Fibroblast of skin of right biceps (primary cell): ENCODE measurements at places on chromosomes 5 and 9.

- DNase-seq: no peak
These were observed 74.7 kb upstream of the UNC5A start for GRCh38 chr5:176735383-176736265.

GRCh38 chr9:93897075-93897970 lies 57.8 kb downstream of the BARX1 start:
- DNase-seq: no peak

- no peak for DNase-seq
These were observed 11.3 kb upstream of the DIPK1B start for GRCh38 chr9:136700959-136701667.

- peak; percentile 40 for DNase-seq
These were observed 73.9 kb downstream of the CSNK1G3 start for GRCh38 chr5:123585871-123586270.

DNA sequence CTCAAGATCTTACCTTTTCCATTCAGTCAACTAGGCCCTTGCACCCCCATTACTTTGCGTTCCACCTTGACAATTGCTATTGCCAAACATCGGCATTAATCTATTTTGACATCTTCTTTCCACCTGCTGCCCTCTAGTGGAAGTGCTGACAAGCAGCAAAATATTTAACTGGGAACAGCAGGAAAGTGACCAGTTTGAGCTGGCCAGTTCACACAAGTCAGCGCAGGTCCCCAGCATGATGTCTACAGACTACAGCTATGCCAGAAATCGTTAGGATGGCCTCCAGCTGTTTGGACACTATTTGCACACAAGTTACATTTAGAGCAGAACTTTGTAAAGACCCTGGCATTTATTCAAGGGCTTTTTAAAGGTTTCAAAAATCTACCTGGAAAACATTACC lies 160.1 kb downstream of the GHR start:
- peak; percentile 47 for DNase-seq

GRCh38 chr9:32394381-32395049 lies 10.1 kb downstream of the ACO1 start:
- peak; percentile 16 for DNase-seq

DNA sequence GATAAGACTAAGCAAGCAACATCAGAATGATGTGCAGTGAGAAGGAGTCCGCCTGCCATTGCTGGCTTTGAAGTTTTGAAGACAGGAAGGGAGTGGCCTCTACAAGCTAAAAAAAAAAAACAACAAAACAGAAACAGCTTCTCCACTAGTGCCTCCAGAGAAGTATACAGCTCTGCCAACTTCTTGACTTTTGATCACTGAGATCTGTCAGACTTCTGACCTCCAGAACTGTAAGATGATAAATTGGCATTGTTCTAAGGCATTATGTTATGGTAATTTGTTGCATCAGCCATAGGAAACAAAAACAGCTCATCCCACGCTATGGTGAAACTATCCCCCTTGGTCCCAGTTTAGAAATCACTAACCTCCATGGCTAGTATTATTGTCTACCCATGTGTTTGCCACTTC lies 131.0 kb upstream of the VCAN start:
- DNase-seq: no peak

DNA sequence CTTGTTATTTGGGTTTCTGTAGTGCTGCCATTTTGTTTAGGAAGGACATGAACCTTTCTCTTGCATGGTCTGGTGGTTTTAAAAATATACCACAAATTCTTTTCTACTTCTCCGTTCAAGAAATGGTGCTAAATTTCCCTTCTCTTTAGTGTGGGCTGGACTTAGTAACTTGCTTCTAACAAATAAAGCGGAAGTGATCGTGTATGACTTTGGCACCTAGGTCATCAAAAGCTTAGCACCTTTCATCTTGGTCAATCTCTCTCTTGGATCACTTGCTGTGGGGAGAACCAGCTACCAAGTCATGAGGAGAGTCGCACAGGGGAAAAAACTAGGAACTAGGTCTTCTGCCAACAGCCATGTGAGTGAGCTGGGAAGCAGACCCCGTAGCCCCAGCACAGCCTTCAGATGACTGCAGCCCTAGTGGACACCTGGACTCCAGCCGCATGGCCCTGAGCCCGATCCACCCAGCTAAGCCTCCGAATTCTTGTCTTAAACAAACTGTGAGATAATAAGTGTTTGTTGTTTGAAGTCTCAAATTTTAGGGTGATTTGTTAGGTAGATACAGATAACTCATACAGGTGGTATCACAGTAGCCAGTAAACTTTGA lies 87.7 kb upstream of the CKMT2 start:
- DNase-seq: no peak

GRCh38 chr9:81108391-81108790 lies 581.0 kb downstream of the TLE1 start:
- DNase-seq: peak; percentile 6

DNA sequence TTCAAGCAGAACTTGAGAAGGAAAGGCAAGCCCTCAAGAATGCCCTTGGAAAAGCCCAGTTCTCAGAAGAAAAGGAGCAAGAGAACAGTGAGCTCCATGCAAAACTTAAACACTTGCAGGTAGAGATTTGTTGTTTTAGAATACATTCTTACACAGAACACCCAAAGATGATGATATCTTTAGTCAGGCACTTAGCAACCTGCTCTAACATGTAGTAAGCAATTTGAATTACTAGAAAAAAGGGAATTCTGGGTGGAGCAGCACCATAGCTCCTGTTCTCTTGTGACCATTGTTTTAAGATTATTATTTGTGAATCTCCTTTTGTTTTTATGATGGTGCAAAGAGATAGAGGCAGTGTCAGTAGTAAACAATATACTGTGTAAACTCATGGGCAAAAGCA lies 63.1 kb downstream of the RAB14 start:
- DNase-seq: no peak

- DNase-seq: peak; percentile 35
These were observed 103.5 kb upstream of the ARRDC3 start for GRCh38 chr5:91486638-91487037.

- no peak for DNase-seq
These were observed 15.4 kb downstream of the CEMIP2 start for GRCh38 chr9:71752928-71753327.

GRCh38 chr9:14348373-14349145 lies 34.6 kb upstream of the NFIB start:
- peak; percentile 27 for DNase-seq

DNA sequence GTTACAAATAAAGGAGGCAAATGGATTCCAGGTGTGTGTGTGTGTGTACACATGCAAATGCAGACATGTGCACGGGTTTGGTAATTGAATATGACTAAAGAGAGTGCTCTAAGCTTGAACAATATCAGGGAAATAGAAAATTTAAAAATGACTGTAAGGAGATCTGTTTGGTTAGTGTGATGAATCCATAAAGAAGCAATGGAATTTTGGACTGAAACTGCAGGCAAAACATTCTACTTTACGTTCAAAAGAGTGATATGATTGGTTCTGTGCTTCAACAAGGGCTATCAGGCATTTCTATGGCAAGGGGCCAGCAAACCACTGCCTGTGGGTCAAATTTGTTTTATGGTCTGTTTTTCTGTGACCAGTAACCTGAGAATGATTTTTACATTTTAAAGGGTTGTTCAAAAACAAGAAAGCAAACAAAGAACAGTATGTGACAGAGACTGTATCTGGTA lies 332.8 kb upstream of the KLF9 start:
- DNase-seq: peak; percentile 55

GRCh38 chr5:78649211-78649695 lies 681 bp upstream of the LHFPL2 start:
- no peak for DNase-seq

- no peak for DNase-seq
These were observed 127.9 kb upstream of the FER start for GRCh38 chr5:108619815-108620214.

DNA sequence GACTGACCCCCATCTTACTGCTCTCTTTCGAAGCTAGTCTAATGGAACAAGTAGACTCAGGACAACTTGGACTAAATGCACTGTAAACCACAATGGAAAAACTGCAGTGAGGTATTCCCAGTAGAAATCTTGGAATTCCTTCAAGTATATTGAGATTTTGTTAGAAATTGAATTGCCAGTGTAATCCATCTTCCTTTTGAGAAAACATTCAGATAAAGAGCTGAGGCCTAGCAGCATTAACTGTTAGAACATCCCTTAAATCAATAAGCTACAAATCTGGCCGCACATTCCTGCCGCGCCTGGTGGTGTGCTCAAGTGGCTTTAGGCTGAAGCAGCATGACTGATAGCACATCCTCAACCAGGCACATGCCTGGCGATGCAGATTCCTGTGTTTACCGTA lies 29.3 kb downstream of the PPIC start:
- DNase-seq: peak; percentile 8

- no peak for DNase-seq
These were observed 221.6 kb downstream of the MAT2B start for GRCh38 chr5:163727028-163727427.

DNA sequence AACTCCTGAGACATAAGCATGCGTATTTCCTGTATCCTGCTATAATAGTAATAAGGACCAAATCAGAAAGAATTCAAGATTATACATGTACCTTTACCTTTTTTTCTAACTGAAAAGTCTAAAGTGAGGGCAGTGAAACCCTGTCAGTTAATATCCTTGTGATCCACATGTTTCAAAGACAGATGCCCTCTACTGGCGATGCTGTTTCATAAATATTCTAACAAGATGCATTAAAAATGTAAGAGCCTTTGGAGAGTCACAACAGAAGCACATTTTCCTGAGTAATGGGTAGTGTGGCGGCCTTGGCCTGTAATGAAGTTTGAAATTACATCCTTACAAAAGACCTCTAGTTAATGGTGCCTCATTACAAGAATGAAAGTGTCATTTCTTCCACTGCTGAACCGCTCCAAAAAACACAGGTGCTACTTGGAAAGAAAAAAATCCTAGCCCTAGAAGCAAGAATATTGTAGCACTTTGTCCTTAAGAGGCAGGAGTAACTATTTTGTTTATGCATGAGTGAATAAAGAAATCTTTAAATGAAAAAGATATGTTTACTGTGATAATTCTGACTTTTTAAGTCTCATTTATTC lies 232.6 kb downstream of the EPB41L4A start:
- DNase-seq: peak; percentile 48

- peak; percentile 55 for DNase-seq
These were observed 670.1 kb upstream of the CDH9 start for GRCh38 chr5:27708534-27708933.

DNA sequence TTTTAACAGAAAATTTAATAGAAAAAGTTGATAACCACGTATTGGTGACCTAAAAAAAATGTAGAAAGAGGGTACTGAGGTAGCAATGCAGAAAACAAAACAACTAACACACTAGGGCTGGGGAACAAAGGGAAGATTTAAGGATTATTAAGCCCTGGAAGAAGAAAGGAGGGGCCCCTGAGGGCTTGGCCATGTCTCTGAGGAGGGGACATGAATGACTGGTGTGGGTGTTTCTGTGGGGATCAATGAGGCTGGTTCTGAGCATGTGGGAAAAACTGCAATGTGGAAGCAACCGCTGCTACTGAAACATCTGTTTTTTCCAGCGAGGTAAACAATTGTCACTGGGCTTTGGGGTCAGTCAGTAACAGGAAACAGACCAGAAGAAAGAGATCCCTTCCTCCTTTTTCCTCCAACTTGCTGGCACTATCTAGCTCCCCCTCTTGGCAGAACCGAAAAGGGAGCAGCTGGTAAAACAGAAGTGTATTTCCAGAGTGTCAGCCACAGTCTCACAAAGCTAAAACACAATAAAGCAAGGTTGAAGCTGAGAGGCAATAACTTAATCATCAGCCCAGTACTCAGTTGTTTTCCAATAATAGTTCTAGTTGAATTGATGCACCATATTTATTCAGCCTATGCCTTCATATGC lies 48.3 kb downstream of the ATPSCKMT start:
- DNase-seq: peak; percentile 8

DNA sequence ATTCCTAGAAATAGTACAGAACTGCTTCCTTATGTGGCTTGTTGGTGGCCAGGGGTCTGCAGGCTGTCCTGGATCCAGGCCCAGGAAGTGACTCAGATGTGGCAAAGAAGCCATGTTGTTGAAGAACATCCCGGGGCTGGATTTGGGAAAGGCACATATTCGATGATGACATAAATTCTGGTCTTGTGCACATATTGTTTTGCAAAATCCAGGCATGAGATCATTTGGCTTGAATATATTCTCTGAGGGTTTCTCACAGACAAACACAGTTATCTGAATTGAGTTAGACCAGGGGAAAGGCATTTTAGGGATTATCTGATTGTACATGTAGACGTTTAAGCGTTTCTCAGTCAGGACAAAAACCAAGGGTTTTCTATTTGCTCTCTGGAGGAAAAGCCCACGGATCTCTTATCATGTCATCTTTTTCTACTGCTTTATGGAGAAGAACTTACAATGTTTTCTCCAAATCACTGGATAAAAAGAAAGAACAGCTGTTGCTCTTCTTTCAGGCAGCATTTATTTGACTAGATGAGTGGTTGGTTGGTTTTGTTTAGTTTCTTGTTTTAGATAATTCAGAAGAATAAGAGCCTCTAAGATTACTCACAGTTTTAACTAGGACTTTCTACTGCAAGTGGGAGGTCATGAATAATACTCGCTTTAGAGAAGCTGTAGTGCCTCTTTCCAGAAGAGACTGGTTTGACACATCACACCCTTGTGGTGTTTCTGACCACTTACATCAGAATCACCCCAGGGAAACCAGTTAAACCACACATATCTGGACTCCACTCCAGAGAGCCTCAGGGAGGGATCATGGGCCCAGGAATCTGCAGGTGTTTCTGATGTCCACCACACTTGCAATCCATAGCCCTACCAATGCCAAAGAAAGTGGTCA lies 29.5 kb upstream of the LHFPL2 start:
- peak; percentile 97 for DNase-seq

- no peak for DNase-seq
These were observed 1.2 kb downstream of the DDX41 start for GRCh38 chr5:177515580-177515979.

DNA sequence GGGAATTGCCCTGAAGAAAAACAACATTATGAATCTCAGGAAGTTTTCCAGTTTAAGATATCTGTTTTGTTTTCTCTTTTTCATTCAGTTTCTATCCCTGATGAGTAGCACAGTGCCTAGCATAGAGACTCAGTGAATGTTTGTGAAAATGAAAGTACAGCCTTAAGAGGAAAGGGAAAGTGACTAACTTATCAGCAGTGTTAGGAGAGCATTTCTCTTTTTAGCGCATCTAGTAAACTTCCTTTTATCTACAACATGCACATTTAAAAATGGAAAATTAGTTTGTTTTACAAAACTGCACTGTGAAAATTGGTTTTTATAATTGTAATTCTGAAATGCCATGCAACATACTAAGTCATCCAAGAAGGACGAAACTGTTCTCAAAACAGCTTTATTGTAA lies 110.8 kb downstream of the SMARCA2 start:
- no peak for DNase-seq

- no peak for DNase-seq
These were observed 56.3 kb upstream of the BICD2 start for GRCh38 chr9:92820964-92821363.

DNA sequence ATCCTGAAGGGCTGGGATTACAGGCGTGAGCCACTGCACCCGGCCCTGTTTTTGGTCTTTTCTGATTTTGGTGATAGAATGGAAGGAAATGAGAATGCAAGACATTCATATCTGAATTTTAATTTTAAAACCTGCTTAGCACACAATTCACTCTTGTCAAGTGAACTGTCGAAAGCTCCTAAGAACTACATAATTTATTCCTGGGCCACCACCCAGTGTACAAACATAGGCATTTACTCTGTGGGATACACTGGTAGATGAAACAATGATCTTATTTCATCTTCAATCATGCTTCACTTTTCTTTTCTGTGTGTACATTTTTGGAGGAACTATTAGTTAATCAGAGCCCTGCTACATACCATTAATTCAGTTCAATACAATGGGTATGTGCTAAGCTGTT lies 227.3 kb downstream of the EBF1 start:
- no peak for DNase-seq
